ENCODE measurements at places on chromosomes 12 and 14. TPM values are rescaled to one million over a fixed set of nuclear protein-coding genes. Genes with fewer than 3 reads are reported as not detected.

CELA1 gene
- 1.2 TPM for total RNA-seq

BEGAIN gene
- total RNA-seq: 1.5 TPM

DNA sequence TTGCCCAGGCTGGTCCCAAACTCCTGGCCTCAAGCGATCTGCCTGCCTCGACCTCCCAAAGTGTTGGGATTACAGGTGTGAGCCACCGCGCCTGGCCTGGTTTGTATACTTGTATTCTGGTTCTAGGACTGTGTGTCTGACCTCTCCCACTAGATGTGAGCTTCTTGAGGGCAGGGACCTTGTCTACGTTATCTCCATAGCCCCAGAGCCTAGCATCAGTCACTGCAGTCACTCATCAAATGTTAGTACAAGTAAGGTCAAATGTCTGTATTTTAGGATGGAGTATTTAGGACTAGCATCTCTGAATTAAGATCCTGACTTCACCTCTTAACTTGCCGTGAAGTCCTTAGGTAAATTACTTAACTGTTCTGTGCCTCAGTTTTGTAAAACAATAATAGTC lies 2.9 kb downstream of the RILPL2 start:
- H3K36me3 ChIP-seq: peaks cover 17% of the 10 kb centered on the region
- H3K4me3 ChIP-seq: peak overlapping the region; percentile 94
- no peaks in the 10 kb centered on the region for H3K27me3 ChIP-seq

GPR65 gene
- 10.7 TPM for total RNA-seq

- DNase-seq: no peak
- no peaks in the 10 kb centered on the region for H3K27me3 ChIP-seq
- no peaks in the 10 kb centered on the region for H3K36me3 ChIP-seq
- H3K27ac ChIP-seq: no peak overlapping the region
These were observed 17.3 kb upstream of the YAF2 start for GRCh38 chr12:42255221-42255865.

DNA sequence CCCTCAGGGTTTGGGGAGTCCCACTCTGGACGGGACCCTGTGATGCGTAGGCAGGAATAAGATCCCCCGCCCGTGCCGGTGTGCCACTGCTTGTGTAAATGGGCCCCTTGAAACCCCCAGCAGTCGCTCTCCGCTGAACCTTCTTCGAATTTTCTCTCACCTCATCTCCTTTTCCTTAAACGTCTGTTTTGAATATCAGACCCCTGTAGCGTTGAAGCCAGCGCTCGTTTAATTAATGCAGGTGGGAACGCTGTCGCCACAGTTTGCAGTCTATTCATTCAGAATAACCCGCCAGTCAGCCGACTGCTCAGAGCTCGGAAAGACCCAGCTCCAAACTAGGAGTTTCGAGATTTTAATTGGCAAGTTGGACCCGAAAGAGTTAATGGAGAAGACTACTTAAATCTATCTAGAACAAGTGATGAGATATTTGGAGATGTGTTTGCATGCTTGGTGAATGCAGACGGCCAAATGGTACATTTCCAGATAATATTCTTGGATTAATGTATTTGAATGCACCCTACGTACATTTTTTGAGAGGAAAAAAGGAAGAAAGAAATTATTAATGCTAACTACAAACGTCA lies 739 bp upstream of the PPP2R5E start:
- peaks cover 11% of the 10 kb centered on the region for H3K36me3 ChIP-seq
- DNase-seq: no peak
- peak overlapping the region; percentile 99 for H3K4me3 ChIP-seq
- no peaks in the 10 kb centered on the region for H3K27me3 ChIP-seq
- H3K27ac ChIP-seq: peak overlapping the region; percentile 79
- peaks cover 18% of the 10 kb centered on the region for H3K4me1 ChIP-seq

P2RX2 gene
- not detected for total RNA-seq

- no peak within 1 kb of the TSS for H3K4me3 ChIP-seq
- no peak for DNase-seq
- no peaks in the 10 kb centered on the region for H3K27me3 ChIP-seq
- no peak within 1 kb of the TSS for H3K27ac ChIP-seq
These were observed at the start of gene PMCH for GRCh38 chr12:102197789-102198188. Gene PMCH (minus strand): TSS chr12:102197833. CDS start chr12:102197770, 63 bp downstream.

DNA sequence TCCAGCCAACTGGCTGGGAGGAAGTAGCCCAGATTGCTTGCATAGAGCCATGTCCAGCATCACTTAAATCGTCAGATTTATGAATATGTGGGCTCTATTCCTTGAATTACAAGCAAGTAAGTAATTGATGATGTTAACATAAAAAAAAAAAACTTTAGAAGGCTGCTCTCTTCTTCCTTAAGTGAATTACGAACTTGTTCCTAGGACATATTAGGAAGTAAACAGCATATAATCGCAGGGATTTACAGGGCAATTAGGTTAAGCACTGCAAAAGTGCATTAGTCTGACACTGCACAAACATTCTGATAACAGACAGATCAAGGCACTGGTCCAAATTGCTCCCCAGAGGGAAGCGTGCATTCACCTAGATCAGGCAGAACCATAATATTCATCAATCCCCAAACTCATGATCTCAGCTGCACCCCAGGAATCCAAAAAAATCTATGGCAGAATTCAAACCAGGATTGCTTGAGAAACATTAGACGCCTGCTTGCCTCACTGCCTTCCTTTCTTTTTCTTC lies 293.2 kb downstream of the TMEM132D start:
- no peak for DNase-seq
- no peak overlapping the region for H3K27ac ChIP-seq
- no peaks in the 10 kb centered on the region for H3K36me3 ChIP-seq

All from CD4-positive, alpha-beta T cell (primary cell).